ENCODE measurements at places on chromosomes 12 and 14. TPM values are rescaled to one million over a fixed set of nuclear protein-coding genes. Genes with fewer than 3 reads are reported as not detected.

The RIMBP2 gene
- not detected for total RNA-seq

The OVCH1 gene
- total RNA-seq = not detected

The FAM181A gene
- total RNA-seq = not detected

The SCYL2 gene
- 54.8 TPM for total RNA-seq

The CKAP4 gene
- 40.4 TPM for total RNA-seq

The TBX5 gene
- not detected for total RNA-seq

The TAS2R42 gene
- total RNA-seq = not detected

The TBX3 gene
- 0.10 TPM for total RNA-seq

The LMO3 gene
- total RNA-seq = not detected

The RBP5 gene
- total RNA-seq = not detected

The CCNT1 gene
- 120 TPM for total RNA-seq

The ABCD2 gene
- total RNA-seq = 4.8 TPM

The DIO2 gene
- not detected for total RNA-seq

The LARP4 gene
- 41.8 TPM for total RNA-seq

The TMEM121 gene
- 1.5 TPM for total RNA-seq

The MIPOL1 gene
- total RNA-seq = 0.63 TPM

The PNMA1 gene
- 23.2 TPM for total RNA-seq

The CD27 gene
- 24.3 TPM for total RNA-seq

Measured in mononuclear cell (primary cell).